Muscle of leg (tissue), 16 donors: ENCODE measurements at places on chromosomes 3 and 15.

DNA sequence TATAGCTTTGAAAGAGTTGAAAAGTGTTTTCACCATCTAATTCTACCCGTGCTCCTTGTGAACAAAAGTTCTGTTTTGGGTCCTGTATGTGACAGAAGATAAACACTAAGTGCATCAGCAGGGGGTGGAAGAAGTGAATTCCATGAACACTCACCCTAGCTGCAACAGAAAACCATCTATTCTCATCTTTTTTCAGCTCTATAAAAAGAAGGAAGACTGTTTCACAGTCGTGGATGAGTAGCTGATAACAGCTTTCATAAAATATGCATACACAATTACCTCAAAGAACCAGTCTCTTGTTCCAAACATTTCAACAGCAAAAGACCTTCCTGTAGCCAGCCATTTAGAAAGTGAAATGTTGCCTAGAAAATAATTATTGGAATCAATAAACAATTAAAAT, 281.7 kb upstream of the RASGRP1 start:
- DNase-seq = no peak

GRCh38 chr3:133408961-133409360, 9.1 kb downstream of the BFSP2 start:
- no peak for DNase-seq

DNA sequence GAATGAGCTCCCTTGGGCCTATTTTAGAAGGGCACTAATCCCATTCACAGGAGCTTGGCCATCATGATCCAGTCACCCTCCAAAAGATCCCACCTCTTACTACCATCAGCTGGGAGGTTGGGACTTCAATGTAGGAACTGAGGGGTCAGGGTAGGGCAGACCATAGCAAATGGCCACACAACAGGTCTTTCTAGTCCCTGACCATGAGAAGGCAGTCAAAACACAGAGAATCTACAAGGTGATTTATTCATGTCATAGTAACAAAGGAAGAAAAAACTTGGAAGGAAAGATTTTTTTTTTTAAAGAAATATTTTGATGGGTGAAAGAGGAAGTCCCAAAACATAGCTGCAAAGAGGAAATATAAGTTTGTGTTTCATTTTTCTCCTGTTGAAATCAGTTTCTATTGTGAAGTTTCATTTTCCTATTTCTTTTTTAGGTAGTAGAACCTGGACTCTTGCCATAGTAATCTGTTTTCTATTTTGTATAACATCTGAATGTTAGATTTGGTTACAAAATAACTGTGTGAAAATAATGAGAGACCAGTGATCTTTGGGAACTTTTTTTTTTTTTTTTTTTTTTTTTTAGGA, 23.5 kb upstream of the TNFSF10 start:
- DNase-seq = peak; percentile 56

GRCh38 chr3:188941103-188941502, 230.7 kb upstream of the TPRG1 start:
- DNase-seq = peak; percentile 64

- peak; percentile 76 for DNase-seq
These were observed 163.9 kb downstream of the SMAD6 start for GRCh38 chr15:66865622-66866611.

- no peak for DNase-seq
These were observed 63.7 kb downstream of the MAGI1 start for GRCh38 chr3:65975032-65975431.

GRCh38 chr3:127175272-127175671, 17.7 kb upstream of the PRR23E start:
- DNase-seq = no peak

GRCh38 chr3:194062830-194063229, 73.1 kb upstream of the HES1 start:
- no peak for DNase-seq

DNA sequence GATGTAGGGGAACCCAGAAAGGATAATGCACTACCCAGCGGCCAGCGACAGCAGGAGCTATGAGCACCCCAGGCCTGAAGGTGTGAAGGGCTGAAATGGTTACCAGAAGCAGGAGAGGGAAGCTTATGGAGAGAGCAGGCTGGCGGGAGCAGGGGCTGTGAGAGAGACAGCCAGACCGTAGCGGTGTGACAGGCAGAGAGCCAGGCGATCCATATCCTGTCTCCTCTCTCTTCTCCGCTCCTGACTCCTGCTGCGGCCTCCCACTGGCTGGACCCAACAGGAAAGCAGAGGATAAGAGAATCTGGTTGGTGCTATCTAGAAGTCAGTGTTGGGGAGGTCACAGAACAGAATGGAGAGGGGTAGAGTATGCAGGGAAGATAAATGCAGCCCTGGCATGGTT, 49.9 kb downstream of the BTD start:
- peak; percentile 47 for DNase-seq
